M059J (cell line): ENCODE measurements at places on chromosomes 7 and 10.

DNA sequence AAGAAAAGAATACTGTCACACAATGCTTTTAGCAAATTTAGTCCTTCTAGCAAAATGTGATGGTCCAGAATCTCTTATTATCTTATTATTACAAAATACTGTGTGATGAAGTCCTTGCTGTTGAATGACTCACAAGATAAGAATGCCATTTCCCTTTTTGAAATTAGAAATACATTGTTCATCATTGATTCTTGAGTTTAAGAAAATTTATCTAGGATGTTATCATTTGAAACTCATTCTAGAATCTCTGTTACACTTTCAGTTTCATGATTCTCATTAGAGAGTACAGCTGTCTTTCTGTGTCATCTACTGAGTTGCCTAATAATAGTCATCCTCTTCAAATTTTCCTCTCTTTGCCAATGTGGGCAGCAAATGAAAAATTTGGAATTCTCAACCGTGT lies 9.6 kb downstream of the ZKSCAN5 start:
- DNase-seq, result no peak

GRCh38 chr7:138842111-138842510 lies 44.1 kb upstream of the ATP6V0A4 start:
- peak; percentile 72 for DNase-seq

DNA sequence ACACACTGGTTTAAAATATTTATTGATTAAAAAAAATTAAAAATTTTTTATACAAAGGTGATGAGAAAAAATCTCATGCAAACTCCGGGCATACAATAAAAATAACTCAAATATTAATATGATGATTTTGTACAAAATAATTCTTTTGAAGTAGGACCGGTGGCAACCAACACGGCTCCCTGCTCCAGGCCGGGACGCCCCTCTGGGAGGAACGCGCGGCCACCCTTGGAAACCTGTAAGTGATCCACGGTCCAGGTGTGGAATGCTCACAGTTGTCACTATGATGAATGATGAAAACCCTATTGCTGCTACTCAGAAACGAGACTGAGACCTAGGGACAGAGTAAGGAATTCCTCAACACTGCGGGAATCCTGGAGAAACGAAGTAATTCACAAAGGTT lies 219.1 kb downstream of the TCERG1L start:
- no peak for DNase-seq

- peak; percentile 22 for DNase-seq
Observed at GRCh38 chr7:81327468-81328266, 408.8 kb upstream of the SEMA3C start.

- no peak for DNase-seq
Observed at GRCh38 chr7:95240921-95241320, 83.4 kb downstream of the PON1 start.

DNA sequence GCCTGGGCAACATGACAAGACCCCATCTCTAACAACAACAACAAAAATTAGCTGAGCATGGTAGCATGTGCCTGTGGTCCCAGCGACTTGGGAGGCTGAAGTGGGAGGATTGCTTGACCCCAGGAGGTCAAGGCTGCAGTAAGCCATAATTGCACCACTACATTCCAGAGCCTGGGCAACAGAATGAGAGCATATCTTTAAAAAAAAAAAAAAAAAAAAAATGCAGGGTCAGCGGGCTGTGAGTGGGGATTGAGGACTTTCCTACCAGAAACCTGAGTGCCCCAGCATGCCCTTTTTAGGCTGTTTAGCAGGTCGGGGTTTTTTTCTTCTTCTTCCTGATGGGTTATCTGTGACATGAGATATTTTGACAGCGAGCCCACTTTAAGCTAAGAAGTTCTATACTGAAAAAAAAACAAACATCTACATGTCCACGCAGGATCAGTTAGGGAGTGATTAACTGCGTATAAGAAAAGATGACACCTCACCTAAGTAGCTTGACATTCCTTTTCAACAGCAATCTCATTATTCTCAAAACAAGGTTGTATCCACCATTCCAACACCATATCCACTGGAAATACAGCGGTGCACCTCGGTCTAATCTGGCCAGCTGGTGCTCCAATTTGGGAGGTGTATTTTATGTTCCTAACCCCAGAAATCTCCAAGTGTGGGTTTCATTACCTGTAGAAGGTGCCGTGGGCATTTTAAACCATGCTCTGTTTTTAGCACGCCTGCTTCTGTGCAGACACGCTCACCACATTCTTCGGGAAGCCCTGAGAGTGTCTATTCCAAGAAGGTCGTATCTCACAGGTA lies 13.8 kb upstream of the RFC2 start:
- DNase-seq, result no peak

GRCh38 chr10:133027482-133027881 lies 60.2 kb upstream of the ADGRA1 start:
- no peak for DNase-seq

- DNase-seq, result no peak
Observed at GRCh38 chr10:129498680-129499079, 31.6 kb downstream of the MGMT start.

GRCh38 chr10:124044143-124044862 lies 49.1 kb downstream of the CHST15 start:
- no peak for DNase-seq

DNA sequence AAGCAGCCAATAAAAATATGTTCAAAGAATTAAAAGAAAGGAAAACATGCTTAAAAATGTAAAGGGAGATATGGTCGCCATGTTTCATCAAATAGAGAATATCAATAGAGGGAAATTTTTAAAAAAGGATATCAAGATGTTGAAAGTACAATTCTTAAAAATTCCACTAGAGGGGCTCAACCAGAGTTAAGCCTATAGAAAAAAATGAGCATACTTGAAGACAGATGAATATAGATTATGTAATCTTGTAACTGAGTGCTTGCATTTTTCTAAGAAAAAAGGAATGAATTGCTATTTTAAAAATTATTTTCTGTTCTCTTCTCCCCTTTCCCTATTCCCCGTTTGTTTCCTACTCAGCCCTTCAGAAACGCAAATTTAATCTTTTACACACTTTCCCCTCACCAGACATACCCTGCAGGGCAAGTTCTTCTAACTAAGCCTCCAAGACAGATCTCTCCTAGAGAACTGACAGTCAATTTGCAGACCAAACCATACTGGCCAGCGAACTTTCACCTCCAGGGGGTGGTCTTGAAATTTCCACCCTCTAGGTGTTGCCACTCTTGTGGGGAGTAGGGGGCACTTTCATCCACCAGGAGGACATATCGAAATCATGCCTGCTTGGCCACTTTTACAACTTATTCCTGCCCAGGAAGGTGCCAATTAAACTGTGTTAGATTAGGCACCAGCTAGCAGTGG lies 67.7 kb downstream of the NSUN6 start:
- no peak for DNase-seq

DNA sequence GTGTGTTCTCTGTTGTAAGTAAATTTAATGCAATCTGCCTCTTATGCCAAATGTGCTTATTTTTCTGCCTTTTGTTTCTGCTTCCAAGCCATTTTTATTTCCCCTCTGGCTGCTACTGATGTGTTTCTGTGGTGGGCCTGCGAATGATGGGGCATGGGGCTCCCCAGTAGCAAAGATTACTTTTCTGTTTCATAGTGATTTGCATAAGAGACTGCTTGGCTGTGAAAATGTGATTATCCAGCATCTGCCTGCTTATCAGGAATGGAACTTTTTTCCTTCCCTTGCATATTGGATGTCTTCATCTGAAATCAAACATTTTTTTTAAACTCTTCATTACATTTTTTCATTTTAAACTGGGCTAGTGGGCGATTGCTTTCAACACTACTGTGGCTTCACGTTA lies 57.7 kb upstream of the BTBD16 start:
- DNase-seq, result no peak

- no peak for DNase-seq
Observed at GRCh38 chr10:71132321-71132810, 80.0 kb upstream of the UNC5B start.

DNA sequence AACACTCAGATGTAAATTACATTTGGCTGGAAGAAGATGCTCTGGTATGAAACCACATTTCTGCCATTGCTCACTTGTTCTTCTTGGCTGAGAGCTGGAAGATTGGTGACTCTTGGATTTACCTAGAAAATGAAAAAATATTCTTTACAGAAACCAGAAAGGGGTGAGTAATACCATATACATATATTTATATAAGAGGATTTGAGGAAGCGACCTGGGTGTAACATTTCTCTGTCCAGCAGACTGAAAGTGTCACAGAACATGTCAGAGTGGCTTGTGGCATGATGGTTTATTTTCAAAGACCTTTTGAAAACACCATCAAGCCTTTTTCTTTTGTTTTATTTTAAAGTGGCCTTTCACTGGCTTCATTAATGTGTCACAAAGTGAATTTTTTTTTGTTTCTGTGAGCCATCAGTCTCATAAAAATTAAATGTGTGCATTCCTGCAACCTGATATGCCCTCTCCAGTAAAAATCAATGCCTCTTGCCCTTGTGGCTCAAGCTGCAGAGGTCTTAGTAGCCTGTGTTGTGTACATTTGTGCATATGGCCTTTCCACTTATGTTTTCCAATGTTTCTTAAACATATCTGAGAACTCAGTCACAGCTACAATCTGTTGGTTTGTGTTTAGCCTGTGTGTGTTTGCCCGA lies 23.5 kb downstream of the CREB5 start:
- no peak for DNase-seq

GRCh38 chr7:116028787-116029186 lies 1.8 kb downstream of the TFEC start:
- no peak for DNase-seq

GRCh38 chr7:25087855-25088254 lies 37.2 kb downstream of the CYCS start:
- no peak for DNase-seq

DNA sequence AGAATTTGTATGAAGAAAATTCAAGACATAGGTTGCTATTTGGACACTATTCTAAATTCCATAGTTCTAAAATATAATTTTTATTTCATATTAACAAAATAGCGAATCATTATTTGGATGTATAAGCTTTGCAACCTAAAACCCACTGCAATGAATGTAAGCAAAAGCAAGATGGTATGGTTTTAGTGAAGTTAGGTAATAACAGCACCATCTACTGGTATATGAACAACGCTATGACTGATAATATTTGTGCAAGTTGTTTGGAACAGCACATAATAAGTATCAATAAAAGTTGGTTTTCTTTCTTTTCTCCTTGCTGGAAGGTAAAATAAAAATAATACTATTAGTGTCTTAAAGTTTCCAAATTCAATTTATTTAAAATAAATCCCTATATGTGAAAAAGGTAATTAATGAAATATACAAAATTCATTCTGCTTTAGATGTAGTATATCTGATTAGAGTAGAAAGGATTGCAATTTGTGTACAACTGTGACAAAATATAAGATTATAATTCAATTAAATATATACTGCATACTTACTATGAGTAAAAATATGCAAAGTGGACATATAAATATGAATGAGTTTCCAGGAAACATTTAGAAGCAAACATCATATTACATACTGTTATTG lies 79.0 kb upstream of the LSM8 start:
- DNase-seq, result peak; percentile 23

- DNase-seq, result no peak
Observed at GRCh38 chr10:129330211-129330610, 136.8 kb upstream of the MGMT start.
